Caudate nucleus (tissue), 63 donors: ENCODE measurements at places on chromosomes 6 and 20.

- DNase-seq: no peak
These were observed 28.7 kb downstream of the TFAP2A start for GRCh38 chr6:10386220-10386619.

- DNase-seq: no peak
These were observed 7.1 kb downstream of the RPS6KA2 start for GRCh38 chr6:166619912-166620311.

- no peak for DNase-seq
These were observed 46.5 kb downstream of the IL22RA2 start for GRCh38 chr6:137126875-137127485.

GRCh38 chr6:157928428-157928827 lies 53.2 kb upstream of the SYNJ2 start:
- DNase-seq: no peak

DNA sequence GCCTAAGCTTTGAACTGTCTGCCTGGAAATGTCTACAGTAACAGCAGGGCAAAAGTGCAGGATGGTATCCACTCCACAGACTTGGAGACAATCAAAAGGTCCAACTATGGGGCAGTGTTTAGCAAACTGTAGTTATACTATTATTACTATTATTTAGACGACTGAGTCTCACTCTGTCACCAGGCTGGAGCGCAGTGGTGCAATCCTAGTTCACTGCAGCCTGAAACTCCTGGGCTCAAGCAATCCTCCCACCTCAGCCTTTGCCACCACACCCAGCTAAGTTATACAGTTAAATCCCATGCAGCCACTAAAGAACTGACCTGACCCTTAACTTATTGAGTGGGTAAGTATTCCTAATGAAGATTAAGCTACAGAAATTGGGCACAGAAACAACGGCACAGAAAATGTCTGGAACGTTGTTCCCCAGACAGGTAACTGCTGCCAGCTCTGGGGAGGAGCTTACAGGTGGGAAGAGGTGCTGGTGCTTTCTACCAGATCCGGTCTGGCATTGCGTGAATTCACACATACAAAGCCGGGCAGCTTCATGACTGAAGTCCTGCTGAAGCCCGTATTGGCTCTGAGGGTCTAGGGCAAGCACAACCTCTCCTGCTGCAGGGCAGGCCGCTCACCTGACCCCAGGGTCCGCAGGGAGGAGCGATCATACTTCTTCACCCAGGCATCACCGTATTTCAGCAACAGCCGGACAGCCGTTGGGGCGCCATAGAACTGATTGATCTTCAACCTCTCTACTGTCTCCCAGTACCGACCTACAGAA lies 27.0 kb upstream of the APMAP start:
- no peak for DNase-seq

DNA sequence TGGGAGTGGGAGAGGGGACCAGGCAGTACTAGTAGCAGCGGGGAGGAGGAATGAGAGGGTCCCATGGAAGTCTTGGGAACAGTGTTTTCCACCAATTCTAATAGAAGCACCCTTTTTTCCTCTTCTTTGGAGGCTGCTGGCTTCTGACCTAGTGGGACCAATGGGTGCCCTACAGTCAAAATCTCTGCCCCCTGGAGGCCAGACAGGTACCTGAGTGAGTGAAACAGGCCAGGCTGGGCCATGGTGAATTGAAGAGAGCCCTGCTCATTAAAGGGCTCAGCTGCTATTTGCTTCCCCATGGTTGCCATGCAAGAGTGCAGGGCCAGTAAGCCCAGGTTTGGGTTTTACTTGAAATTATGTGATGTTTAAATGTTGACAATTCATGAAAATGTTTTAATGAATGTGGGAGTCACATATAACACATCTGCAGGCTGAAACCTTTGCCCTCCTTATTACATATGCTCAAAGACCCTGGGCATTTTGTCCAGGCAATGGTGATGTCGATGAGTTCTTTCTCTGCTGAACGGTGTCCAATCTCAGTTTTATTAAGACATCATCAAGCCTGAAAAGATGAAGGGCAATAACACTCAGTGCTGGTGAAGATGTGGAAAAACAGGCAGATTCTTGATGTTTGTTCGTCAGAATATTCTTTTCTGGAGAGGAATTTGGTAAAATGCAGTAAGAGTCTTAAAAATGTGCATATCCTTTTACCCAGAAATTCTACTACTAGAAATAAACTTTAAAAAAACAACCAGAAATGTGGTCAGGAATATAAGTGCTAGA lies 42.3 kb upstream of the OCSTAMP start:
- DNase-seq: no peak
